ENCODE measurements at places on chromosomes 1 and 21. TPM values are rescaled to one million over a fixed set of nuclear protein-coding genes. Genes with fewer than 3 reads are reported as not detected.

FAM3B gene
- total RNA-seq, result not detected

INPP5B gene
- 22.0 TPM for total RNA-seq

RNU5D-1 gene
- total RNA-seq, result not detected

KRTAP12-2 gene
- total RNA-seq, result not detected

PRPF38A gene
- total RNA-seq, result 18.2 TPM

NOS1AP gene
- 1.6 TPM for total RNA-seq

MMEL1 gene
- 2.7 TPM for total RNA-seq

CATSPERE gene
- 0.46 TPM for total RNA-seq

ADORA1 gene
- not detected for total RNA-seq

NDUFS2 gene
- 200 TPM for total RNA-seq

SYT11 gene
- 53.4 TPM for total RNA-seq

CELA3B gene
- total RNA-seq, result 0.26 TPM

RRP1B gene
- 44.8 TPM for total RNA-seq

GPN2 gene
- total RNA-seq, result 21.5 TPM

GLIS1 gene
- total RNA-seq, result not detected

CHAF1B gene
- 8.2 TPM for total RNA-seq

OPTC gene
- total RNA-seq, result not detected

GBP7 gene
- not detected for total RNA-seq

UBL4B gene
- not detected for total RNA-seq

ERVH48-1 gene
- total RNA-seq, result not detected

C1orf141 gene
- not detected for total RNA-seq

RRP1 gene
- 28.1 TPM for total RNA-seq

OR2T29 gene
- total RNA-seq, result not detected

LRRC7 gene
- not detected for total RNA-seq

RNPEP gene
- total RNA-seq, result 55.4 TPM

NHLH1 gene
- total RNA-seq, result under 0.01 TPM

PCSK9 gene
- 0.07 TPM for total RNA-seq

OR2T11 gene
- not detected for total RNA-seq

PLA2G2C gene
- not detected for total RNA-seq

NBPF4 gene
- not detected for total RNA-seq

PBX1 gene
- total RNA-seq, result 4.8 TPM

KIAA0040 gene
- total RNA-seq, result 34.5 TPM

RASSF5 gene
- 0.25 TPM for total RNA-seq

G0S2 gene
- 16.0 TPM for total RNA-seq

PRRC2C gene
- total RNA-seq, result 58.1 TPM

KRTAP21-2 gene
- total RNA-seq, result not detected

KLHDC9 gene
- total RNA-seq, result 0.60 TPM

KRTAP6-2 gene
- total RNA-seq, result not detected

LY9 gene
- total RNA-seq, result not detected

AKR7A3 gene
- total RNA-seq, result 0.11 TPM

MORC3 gene
- 30.1 TPM for total RNA-seq

CHIA gene
- not detected for total RNA-seq

UMODL1 gene
- total RNA-seq, result not detected

CLDN14 gene
- total RNA-seq, result 0.99 TPM

ELF3 gene
- total RNA-seq, result 0.07 TPM

CLCA1 gene
- total RNA-seq, result not detected

FCRL5 gene
- total RNA-seq, result under 0.01 TPM

OPRD1 gene
- total RNA-seq, result not detected
